Astrocyte of the hippocampus (primary cell): ENCODE measurements at places on chromosomes 3 and 15.

GRCh38 chr3:101131767-101132166 lies 138.5 kb upstream of the ABI3BP start:
- no peak for DNase-seq

- DNase-seq = peak; percentile 31
Measured at GRCh38 chr15:82810890-82811426, 1.5 kb downstream of the WHAMM start.

DNA sequence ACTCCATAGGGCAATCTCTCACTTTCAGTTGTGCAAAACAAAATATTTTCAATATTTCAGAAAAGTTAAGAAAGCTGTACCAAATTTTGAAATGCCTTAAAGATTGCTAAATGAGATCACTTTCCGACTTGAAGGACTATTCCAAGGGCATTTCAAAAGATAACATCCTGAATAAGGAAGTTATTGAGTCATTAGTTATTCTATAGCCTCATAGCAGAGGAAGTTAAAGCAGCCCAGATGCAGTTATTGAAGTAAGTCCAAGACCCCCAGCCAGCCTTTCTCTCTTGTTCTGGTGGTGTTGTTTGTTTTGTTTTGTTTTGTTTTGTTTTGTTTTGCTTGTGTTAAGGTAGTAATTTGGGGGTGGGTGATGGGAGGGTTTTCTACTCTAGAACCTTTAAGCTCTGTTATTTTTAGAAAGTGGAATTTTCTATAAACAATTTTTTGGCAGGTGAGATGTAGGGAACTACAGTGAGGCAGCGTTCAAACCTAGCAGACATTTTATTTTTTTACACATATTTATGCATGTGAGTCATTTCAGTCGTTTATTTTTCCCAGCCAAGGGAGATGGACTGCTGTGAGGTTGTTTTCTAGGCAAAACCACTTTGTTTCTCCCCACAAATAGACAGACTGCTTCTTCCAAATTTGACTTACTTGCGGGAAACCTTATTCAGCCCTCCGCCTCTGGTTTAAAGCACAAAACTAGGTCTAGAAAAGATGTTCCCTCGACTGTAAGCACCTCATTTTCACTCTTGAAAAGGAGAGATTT lies 216.3 kb upstream of the ARPP21 start:
- peak; percentile 84 for DNase-seq

DNA sequence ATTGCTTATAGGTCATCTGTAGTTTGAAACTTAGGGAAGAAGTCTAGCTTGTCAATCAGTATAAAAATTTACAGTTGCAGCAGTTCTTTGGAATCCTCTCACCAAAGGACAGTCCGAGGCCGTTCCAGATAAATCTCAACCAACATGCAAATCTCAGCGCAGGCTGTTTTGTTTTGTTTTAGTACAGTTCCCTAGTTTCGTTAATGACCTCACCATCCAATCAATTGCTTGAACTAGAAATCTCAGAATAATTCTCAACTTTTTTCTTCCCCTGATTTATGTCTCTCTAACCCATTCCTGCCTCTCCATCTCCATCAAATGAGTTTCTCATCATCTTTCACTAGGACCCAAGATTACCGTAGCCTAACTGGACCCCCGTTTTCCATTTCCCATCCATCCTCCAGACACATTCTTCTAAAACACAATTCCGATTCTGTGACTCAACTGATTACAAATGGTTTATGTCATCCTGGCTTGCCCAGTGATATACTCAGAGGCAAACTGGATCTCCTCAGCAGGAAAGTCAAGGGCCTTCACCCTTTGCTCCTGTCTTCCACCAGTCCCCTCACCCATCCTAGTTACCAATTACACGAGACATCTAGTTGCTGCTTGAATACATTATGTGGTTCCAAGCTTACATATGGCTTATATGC lies 1.3 kb downstream of the SMCO1 start:
- peak; percentile 45 for DNase-seq

GRCh38 chr3:119311081-119311925 lies 17.1 kb downstream of the ARHGAP31 start:
- DNase-seq = peak; percentile 65

DNA sequence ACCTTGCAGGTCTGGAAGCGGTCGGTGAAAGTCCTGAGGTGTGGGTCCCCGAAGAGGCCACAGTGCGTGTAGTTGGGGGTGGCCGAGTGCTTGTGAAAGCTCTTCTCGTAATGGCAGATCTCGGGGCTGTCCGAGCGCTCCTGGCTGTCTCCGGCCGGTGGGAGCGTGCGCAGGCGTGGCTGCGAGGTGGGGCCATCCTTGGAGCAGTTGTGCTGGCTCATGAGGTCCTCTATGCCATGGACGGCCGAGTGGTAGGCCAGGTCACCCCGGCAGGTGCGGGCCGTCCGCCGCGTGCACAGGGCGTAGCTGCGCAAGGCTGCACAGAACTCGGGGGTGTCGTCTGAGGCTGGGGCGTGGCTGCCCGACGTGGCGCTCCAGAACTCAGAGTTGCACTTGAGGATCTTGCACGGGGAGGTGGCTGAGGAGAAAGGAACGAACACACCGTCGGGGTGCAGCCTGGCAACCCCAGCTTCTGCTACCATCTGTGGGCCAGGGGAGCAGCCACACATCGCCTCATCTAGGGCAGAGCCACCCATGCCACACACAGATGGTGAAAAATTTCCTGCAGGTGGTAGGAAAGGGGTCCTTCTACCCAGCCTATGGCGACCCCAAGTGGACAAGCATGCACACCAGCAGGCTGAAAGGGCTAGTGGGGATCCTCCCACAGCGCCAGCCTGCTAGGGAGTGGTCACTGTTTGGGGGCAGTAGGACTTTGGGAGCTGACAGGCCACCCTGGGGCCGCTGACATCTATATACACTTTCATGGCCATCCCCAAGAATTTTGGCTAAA lies 36.7 kb downstream of the RGMA start:
- DNase-seq = no peak

- DNase-seq = peak; percentile 87
Measured at GRCh38 chr15:85443593-85444087, 63.2 kb downstream of the AKAP13 start.

DNA sequence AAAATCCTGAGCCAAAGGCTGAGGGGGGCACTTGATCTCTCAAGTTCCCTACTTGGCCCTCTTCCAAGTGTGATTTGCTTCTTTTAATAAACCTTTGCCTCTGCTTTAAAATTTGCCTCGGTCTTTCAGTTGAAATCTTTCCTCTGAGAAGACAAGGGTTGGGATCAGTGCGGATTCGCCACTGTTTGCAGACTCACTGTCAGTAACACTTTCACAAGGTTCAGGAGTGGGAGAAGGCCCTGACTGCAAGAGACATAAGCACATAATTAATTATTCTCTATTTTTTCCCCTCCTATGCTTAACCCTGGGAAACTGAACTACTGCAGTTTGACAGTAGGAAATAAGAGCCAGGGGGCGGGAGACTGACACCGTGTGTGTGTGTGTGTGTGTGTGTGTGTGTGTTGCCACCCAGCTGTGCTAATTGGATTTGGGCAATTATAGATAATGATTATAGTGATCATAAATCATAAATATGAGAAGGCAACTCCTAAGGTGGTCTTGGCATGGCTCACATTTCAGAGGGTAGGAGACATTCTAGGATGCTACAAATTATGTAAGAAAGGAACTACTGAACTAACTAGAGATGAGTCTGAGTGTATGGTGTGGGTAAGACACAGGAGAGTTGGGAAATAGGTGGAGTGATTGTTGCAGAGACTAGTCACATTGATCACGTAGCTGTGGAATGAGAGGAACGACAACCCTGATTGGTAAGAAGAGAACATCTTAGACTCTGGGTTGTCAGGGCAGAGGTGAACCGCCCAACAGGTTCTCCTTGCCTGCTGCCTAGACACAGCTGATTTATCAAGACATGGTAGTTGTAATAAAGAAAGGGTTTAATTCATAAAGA lies 5.5 kb upstream of the ZNF662 start:
- DNase-seq = no peak

DNA sequence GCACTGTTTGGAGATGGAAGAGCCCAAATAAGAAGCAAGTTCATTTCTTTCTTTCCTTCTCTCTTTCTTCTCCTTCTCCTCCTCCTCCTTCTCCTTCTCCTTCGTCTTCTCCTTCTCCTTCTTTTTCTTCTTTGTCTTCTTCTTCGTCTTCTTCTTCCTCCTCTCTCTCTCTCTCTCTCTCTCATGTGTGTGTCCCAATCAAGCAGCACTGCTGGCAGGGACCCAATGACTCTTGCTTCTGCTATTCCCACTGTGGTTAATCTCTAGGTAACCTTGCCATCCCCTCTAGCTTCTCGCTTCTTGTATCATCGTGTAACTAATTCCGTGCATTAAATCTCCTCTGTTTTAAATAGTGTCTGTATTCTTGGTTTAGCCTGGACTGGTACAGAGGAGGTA lies 26.1 kb upstream of the ZNF280D start:
- peak; percentile 92 for DNase-seq
